ENCODE measurements at places on chromosomes 6 and 20.

DNA sequence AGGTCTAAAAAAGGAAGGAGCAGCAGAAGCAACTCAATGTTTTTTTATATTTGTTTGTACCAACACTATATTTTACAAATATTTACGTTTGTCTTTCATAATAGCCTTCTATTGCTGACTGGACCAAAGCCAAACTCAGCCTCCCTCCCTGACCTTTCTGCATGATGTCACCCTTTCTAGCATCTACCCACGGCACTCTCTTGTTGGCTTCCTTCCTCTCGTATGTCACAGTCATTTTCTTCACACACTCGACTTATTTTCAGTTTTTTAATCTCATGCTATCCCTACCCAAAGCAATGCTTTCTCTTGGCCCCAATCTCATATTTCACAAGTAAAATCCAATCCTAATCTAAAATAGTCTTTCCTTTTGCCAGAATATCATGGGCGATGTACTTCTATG lies 16.3 kb upstream of the FAM8A1 start:
- DNase-seq, result no peak

DNA sequence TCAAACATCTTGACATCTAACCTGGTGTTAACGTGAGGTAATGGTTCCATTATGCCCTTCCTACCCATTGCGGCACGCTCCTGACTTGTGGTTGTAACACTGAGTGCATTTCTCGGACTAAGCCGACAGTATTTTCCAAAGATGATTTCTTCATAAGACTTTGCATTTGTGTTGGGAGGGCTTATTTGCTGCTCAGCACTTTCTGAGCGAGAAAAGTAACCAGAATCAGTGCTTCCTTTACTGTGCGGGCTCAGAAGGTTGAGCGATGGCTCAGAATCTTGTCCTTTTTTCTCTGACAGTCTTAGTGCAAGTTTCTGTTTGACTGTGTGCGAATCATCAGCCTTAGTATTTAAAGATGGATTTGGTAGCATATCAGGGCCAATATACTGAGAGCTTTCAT lies 171.7 kb downstream of the HIVEP2 start:
- no peak for DNase-seq

DNA sequence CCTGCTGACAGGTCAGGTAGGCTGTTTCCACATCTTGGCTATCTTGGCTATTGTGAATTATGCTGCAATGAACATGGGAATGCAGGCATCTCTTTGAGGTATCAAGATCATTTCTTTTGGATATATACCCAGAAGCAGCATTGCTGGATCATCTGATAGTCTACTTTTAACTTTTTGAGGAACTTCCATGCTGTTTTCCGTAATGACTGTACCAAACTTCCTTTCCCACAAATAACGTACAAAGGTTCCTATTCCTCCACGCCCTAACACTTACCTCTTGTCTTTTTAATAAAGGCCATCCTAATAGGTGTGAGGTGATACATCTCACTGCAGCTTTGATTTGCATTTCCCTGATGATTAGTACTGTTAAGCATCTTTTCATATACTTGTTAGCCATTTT lies 338.7 kb upstream of the RUNX2 start:
- DNase-seq, result no peak

- DNase-seq, result no peak
These were observed 627.6 kb downstream of the MMUT start for GRCh38 chr6:48835421-48835958.

DNA sequence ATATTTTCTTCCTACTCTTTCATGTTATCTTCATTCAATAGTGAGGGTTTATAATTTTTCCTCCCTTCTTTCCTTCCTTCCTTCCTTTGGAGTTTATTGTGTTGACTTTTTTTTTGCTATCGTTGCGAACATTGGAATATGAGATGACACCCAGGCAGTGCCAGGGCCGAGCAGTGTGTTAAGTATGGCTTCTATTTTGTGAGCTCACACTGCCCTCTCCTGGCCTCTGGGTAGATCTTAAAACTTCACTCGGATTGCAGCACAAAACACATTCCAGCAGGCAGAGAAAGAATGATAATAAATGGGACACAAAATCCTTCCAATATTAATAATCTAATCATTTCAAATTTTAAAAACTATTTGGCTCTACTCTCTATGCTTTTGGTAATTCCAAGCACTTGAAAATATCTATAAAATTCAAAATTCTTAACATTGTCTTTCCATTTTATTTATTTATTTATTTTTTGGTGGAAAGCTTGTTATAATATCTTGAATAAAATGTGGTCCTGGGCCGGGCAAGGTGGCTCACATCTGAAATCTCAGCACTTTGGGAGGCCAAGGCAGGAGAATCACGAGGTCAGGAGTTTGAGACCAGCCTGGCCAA lies 147.4 kb upstream of the OLIG3 start:
- DNase-seq, result peak; percentile 35

DNA sequence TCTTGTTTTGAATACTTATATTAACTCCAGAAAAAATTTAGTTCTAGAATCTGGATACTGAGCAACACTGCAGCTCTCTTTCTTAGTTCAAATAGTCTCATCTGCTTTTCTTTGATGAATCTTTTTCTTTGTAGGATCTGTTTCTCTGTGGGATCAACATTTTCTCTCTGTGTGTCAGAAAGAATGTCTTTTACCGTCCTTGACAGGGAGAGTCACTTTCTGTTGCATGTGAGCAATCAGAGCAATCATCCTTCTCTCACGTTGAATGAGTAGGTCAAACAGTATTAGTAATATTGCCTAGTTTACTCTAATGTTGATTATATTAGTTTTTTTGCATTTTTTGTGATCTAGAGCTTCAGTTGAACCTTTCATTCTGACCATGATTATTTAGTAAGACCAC lies 130.9 kb downstream of the TRMT11 start:
- no peak for DNase-seq

DNA sequence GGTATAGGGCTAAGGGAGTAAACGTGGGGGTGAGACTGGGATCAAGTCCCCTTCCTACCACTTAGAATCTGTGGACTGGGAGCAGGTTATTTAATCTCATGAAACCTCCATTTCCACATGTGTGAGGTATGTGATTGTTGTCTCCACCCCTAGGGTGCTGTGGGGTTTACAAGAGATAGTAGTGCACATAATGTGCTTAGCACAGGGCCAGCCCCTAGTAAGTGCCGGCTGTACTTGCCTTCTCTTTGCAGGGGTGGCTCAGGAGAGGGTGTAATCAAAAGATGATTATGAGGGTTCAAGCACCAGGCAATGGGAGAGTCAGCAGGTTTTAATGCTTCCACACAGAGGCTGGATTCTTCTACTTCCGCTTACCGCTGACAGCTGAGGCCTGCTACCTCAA lies 6.9 kb downstream of the NT5E start:
- no peak for DNase-seq

DNA sequence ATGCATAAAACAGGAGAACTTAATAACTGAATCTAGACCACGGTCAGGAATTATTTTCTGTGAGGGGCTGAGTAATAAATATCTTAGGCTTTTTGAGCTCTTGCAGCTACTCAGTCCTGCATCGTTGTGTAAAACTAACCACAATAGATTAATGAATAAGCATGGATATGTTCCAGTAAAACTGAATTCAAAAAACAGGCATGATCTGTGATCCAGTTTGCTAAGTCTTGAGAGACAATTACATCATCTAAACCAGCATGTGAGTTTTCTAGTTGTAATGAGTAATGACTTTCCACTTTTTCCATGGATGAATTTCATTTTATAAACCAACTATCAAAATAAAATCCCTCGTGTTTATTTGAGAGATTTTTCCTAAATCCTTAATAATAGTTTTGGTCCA lies 336.8 kb downstream of the RFPL4B start:
- DNase-seq, result peak; percentile 77

GRCh38 chr20:63177134-63177784 lies 38.7 kb downstream of the YTHDF1 start:
- DNase-seq, result no peak

DNA sequence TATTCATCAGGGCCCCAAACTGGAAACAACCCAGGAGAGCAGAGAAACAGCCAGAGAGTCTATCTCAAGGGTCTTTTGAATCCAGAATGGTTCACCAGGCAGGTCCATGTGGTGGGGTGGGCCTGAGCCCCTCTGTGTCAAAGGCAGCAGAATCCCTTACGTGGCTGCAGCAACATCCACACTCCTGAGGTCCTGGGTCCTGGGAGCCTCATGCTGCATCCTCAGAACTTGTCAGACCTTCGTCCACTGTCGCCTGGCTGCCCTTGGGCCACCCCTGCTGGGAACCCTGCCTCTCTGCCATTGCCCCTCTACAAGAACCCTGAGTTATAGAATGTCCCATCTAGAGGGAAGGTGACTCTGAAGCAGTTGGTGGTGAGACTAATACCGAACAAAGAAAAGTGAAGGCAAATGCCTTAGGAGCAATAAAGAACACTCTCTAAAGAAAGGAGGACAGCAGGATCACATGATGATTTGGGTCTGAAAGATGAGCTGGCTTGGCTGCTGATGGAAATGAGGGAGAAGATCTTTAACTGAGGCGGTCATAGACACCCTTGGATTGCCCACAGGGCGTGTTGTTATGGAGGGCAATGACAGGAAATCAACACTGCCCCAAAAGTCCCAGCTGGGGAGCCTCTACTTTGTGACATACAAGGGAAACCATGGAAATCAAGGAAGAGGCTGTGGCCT lies 161.2 kb downstream of the SYNDIG1 start:
- DNase-seq, result no peak

DNA sequence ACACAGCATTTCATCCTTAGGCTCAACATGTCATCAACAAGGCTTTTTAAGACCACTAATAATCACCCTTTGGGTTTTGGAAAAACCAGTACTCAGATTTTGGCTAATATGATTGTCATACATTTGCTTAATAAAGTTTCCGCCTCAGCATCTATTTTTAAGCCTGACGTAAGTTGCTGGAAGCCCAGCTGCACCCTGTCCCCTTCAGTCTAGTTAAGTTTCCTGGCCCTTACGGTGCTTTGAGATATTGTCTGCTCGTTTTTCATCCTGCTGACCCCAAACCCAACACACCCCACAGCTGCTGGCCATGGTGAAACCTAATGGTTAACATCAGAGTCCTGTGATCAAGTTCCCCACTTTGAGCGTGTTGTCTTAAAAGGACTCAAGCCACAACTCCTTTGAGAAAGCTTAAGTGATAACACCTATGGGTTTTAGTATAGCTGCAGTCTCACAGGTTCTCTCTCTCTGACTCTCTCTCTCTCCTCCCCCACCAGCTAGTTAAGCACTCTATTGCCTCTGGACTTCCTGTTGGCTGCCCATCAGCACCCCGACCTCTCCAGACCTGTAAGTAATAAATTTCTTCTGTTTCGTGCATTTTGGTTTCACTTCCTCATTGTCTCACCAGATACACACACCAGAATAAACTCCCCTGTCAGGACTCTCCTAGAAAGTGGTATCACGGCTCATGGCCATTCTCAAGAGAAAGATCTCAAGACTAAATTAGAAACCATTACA lies 802.0 kb downstream of the C6orf118 start:
- no peak for DNase-seq

DNA sequence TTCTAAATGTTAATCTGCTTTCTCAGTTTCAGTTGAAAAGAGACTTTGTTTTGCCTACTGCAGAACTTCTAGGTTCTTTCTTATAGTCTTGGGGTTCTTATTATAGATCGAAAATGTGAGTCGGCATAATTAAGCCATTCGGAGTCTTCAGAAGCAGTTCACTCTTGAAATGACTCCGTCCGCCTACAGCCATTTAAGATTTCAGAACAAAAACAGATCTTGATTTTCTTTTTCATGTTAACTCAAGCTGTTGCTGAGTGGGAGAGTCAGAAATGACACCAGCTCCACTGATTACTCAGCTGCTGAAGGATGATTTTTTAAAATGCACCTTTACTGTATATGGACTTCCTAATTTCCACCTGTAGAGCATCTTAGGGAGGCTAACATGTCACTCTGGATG lies 15.9 kb downstream of the PRDM1 start:
- DNase-seq, result no peak

- no peak for DNase-seq
These were observed 367.2 kb downstream of the HTR1B start for GRCh38 chr6:77095936-77096627.

- DNase-seq, result no peak
These were observed 912.2 kb upstream of the ADGRB3 start for GRCh38 chr6:67722861-67723261.

- no peak for DNase-seq
These were observed 296.1 kb upstream of the FLRT3 start for GRCh38 chr20:14633507-14633906.

DNA sequence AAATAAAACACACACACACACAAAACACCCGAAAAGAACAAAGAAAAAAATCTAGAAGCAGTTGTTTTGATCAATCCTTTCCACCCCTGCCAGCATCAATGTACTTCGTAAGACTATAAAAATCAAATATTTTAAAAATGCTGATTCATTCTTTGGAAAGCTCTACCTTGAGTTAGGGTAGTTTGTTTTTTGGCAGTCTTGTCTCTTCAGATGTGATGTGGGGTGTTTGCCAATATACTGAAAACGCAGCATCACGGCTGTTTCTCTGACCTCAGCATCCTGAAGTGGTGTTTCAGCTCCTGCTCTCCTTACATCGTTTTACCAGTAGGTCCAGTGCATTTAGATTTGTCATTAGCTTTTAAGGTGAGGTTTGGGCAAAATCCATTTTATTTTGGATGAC lies 526.0 kb downstream of the UTRN start:
- no peak for DNase-seq

DNA sequence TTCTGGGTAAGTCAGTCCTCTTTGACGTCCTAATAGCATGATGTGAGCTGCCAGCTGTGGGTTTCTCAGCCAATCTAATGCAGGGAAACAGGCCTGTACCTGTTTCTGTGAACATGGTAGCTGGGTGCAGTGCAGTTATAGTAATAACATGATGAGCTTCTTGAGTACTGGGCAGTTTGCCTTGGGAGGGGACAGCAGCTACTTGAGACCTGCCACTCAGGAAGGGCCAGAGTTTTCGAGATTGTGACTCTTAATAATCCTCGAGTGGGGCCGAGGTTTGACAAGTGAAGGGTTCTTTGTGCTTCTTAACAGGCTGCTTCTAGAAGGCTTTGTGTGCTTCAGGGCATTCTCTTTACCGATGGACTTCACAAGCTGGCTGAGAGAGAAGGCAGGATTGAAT lies 180.1 kb downstream of the JARID2 start:
- no peak for DNase-seq

- DNase-seq, result no peak
These were observed 36.1 kb downstream of the NTSR1 start for GRCh38 chr20:62744741-62745191.

- DNase-seq, result no peak
These were observed 35.5 kb downstream of the FAM8A1 start for GRCh38 chr6:17635568-17635967.

DNA sequence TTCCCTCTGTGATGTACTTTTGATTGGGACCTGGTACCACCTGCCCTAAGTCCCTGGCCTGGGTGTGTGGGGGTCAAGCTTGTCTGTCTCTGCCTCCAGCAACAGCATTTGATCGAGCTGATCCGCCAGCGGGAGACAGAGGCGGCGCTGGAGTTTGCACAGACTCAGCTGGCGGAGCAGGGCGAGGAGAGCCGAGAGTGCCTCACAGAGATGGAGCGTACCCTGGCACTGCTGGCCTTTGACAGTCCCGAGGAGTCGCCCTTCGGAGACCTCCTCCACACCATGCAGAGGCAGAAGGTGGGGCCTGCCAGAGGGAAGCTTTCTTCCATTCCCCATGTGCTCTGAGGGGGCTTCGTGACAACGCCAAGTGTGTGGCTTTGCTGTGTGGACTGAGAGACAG lies 5.4 kb downstream of the GID8 start:
- no peak for DNase-seq

- DNase-seq, result no peak
These were observed 108.6 kb downstream of the FIG4 start for GRCh38 chr6:109799664-109800063.

All from HS-5 (cell line).